GM13977 (cell line): ENCODE measurements at places on chromosomes 6 and 20.

- DNase-seq: no peak
These were observed 108.6 kb downstream of the CD83 start for GRCh38 chr6:14226051-14226660.

GRCh38 chr20:5670874-5671273 is 79.3 kb upstream of the SHLD1 start:
- no peak for DNase-seq

- DNase-seq: no peak
These were observed 65.3 kb downstream of the AIG1 start for GRCh38 chr6:143125864-143126573.

- DNase-seq: no peak
These were observed 5.2 kb downstream of the RBM38 start for GRCh38 chr20:57396212-57396983.

DNA sequence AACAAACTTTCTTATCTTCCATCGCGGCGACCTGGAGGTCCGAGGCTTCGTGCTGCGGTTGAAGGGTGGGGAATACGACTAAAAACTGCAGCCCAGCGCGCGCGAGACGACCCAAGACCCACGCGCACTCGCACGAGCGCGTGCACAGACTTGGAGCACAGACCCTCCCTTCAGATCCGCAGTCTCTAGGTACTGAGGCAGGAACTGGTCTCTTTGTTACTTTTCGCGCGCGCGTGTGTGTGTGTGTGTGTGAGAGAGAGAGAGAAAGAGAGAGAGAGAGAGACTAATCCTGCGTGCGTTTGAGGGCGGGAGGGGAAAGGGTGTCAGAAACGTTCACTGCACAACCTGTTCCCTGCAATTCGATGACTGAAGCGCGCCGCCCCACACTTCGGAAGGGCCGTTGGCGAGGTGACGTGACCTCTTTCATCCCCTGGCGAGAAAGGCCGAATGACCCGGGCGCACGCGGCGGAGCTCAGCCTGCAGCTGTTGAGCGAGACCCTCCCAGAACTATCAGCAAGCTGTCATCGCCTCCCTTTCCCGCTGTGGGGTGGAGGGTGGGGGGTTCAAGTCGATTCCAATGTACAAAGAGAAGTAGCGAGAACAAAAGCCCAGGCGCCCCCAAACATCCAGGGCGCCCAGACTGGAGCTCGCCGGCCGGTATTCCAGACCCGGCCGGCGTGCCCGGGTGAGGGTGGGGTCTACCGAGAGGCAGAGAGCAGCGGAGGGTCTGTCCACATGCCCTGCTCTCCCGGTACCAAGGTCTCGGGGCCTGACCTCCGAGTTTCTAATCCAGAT is 1.5 kb upstream of the TUBB2B start:
- peak; percentile 57 for DNase-seq

- DNase-seq: no peak
These were observed 62.0 kb upstream of the BMP5 start for GRCh38 chr6:55937261-55937947.

DNA sequence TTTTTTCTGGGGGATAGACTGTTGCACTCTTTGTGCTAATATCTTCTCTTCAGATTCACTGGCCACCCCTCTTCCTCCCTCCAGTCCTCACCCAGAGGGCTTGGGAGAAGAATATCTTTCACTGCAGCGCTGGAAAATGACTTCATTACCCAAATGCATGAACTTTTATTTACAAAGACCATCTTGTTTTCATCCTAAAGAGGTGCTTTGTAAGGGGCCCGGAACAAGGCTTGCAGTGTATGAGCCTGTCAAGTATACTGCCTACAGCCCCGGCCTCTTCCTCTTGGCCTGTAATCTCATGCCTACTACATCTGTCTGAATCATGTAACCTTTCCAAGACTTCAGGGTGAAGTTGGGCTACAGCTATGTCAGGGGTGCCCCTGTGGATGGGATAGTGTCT is 554 bp upstream of the LAMA4 start:
- DNase-seq: no peak

DNA sequence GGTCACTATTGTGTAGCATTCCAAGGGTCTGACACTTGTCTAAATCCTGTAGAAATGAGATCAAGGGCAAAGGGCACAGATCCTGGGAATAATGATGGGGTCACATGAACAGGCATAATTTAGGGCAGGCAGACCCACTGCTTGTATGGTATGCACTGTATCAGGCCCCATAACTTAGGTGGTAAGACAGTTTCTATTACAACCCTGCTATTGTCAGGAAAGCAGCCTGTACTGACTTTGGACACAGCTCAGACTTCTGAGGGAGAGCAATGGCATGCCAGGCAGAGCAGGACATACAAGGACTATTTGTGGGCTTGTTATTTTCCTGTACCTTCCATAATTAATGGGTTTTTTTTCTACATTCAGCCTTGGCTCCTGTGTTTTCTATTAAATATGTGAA is 286.8 kb downstream of the PKHD1 start:
- DNase-seq: no peak

DNA sequence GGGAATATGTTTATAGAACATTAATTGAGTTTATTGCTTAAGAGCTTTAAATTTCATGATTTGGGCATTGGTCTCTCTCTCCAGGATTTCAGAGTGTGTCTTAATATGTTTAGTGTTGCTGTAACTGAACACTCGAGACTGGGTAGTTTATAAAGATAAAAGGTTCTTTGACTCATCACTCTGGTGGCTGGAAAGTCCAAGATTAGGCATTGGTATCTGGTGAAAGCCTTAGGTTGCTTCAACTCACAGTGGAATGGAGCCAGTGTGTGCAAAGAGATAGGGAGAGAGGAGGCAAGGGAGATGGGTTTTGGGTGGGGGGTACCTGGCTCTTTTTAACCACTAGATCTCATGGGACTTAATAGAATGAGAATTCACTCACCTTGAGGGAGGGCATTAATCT is 35.6 kb upstream of the DTNBP1 start:
- no peak for DNase-seq

DNA sequence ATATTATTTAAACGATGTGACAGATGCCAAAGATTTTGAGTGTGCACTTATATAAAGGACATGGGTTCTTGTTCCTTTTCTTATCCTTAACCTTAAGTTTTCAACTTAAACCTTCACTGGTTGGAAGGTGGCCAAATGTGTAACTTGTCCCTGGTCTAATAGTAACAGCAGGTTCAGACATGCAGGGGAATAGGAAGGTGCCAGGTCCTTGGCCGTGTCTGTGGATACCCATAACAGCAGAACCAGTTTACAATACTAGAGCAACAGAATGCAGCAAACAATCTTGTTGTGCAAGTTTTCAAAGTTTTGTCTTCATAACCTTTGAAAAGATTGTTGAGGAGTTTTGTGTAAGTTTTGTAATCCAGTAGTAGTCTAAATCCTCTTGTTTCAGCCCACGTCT is 4.4 kb downstream of the MYB start:
- DNase-seq: no peak

DNA sequence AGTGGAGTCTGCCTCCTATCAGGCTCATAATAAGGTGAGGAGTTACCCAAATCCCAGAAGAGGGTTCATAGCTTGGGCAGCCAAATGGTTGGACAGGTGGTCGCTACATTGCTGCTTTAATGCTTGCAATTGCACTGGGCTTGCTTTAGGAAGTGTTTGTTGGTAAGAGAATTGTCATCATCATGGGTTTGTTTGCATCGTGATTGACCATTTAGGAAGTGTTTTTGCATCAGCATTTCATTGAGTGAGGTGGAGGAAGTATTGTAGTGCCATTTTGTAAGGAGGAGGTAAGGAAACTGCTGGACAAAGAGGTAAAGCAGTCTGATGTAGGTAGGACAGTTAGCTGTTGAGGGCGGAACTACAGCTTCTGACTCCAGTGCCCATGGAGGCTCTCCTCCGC is 101.5 kb downstream of the ARID1B start:
- no peak for DNase-seq

DNA sequence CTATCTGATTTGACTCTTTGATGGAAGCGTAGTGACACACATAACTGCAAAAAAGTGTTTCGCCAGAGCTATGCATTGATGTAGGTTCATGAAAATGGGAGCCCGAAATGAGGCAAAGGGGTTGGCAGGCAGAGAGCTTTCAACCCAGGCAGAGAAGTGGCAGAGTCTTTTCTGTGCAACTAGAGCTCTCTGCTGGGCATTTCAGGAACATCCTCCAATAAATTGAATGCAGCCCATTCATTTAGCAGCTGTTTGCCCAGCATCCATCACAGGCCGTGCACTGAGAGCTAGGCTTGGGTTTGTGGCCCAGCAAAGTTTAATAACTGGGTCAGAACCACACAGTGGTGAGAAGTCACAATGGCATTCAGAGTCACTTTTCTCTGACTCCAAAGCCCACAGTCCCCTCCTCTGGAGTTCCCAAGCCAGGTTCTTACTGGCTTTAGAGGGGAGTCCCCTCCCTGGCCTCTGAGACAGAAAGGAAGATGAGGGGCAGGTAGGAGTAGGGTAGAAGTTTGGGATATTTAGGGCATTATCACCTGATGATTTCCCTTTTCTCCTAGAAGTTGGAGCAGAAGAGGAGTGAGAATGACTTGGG is 31.8 kb upstream of the ELMO2 start:
- peak; percentile 50 for DNase-seq

GRCh38 chr20:23278172-23278571 is 72.4 kb upstream of the NXT1 start:
- no peak for DNase-seq

- no peak for DNase-seq
These were observed 154.5 kb downstream of the ADGB start for GRCh38 chr6:146753306-146753705.

DNA sequence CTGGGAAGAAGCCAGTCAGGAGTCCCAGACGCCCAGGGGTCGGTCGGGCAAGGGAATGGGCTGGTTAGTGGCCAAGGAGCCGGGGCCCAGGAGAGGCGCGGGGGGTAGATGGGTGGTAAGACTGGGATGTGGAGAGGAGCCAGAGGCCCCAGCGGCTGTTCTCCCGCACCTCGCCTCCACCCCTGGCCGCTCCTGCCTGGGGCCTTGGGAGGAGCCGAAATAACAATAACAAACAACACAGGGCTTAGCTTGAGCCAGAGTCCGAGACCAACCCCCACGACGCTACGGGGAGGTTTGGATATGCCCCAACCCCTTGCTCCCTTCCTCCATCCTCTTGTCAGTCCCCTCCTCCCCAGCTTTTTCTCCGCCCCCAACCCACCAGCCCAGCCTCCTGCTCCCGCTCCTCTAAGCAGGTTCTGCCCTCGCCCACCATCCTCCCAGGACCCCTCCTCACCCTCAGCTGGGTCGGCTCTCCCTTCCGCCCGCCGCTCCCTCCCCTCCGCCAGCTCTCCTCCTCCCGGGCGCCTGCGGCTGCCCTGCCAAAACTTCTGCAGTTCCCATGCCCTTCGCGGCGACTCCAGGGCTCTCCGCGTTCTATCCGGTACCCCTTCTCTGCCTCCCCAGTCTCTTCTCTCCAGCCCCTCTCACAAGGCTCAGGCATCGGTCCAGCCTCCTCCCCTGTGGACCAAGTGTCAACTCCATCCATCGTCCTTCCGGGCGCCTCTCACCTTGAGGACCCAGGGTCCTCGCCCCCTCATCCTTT is 1.1 kb downstream of the RNF39 start:
- no peak for DNase-seq

DNA sequence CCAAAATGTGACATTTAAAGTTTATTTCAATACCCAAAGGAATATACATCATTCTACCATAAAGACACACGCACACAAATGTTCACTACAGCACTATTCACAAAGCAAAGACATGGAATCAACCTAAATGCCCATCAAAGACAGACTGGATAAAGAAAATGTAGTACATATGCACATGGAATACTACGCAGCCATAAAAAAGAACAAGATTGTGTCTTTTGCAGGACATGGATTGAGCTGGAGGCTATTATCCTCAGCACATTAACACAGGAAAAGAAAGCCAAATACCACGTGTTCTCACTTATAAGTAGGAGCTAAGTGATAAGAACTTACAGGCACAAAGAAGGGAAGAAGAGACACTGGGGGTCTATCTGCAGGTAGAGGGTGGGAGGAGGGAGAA is 22.4 kb downstream of the ATP9A start:
- DNase-seq: no peak
